Psoas muscle (tissue), 8 donors: ENCODE measurements at places on chromosomes 1 and 21.
A peak's percentile ranks its signal among the peaks of the same experiment; 100 is the strongest.

GRCh38 chr1:192448026-192448578, 127.5 kb upstream of the RGS1 start:
- no peak for DNase-seq

DNA sequence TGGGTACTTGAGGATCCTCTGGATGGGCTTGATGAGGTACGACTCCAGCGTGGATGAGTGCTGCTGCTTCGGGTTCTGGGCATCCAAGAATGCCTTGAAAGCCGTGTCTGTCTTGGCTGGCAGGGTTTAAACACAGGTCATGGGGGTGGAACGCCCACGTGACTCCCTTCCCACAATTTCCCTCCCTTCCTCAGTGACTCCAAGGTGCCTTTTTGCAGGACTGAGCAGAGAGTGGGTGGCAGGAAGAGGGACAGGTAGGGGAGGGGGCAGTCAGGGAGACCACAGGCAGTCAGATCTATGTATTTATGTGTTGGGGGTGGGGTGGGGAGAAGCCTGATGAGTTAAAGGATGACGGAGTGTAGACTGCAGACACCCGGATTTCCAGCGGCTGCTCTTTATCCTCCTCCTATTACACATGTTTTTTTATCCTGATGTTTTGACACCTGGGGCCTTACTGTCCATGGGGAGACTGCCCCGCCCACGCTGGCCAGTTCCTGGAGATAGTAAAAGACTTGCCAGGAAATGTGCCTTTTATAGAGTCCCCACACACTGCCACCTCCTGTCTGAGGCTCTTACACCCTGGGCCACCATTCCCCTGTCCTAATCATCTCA, 103.2 kb upstream of the KRTAP19-8 start:
- no peak for DNase-seq

GRCh38 chr1:32886004-32886827, at the start of gene HPCA:
Gene HPCA, plus strand, starts transcription at chr1:32886491. Its CDS starts 2,408 bp downstream, at chr1:32888899.
- peak; percentile 55 for DNase-seq

DNA sequence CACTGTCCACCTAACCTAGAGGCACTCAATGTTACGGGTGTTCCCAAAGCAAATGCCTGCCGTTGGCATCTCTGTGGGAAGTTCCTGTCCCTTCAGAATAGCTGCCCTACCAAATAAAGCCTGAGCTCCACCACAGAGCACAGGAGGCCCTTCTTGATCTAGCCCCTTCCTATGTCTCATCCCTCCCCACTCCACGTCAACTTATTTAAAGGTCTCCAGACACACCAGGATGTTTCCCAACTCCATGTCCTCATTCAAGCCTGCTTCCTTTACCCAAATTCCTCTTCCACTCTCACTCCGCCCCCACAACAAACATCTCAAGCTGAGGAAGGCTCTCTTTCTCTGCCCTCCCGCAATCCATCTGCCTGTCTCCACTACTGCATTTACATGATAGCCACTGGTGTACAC, 87.7 kb downstream of the TGFBR3 start:
- no peak for DNase-seq

GRCh38 chr1:18700530-18700929, 69.9 kb downstream of the PAX7 start:
- DNase-seq, result no peak

DNA sequence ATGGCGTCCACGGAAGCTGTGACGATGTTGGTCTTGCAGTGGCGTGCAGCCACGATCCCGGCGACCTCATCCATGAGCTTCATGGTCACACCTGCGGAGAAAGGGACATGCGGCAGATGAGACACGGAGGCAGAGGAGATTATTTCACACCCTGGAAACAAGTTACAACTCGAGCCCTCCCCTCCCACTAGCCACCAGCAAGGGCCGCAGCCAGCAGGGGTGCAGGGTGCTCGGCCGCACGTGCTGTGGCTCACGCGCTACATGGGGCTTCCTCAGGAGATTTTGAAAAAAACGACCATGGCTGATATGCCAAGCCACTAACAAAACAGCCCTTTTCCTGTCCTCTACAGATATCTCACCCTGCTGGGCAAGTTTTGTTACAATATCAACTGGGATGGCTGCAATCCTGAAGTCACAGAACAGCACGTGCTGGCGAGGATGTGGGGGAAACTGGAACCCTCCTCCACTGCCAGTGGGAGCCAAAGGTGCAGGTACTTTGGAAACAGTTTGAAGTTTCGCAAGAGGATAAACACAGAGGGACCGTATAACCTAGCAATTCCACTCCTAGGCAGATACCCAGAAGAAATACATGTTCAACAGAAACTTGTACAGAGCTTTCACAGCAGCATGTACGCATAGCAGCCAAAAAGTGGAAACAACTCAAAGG, 34.1 kb upstream of the GPR153 start:
- DNase-seq, result no peak

GRCh38 chr1:236870721-236871120, 75.6 kb downstream of the MTR start:
- no peak for DNase-seq
